ENCODE measurements at places on chromosomes 16 and 17. TPM values are rescaled to one million over a fixed set of nuclear protein-coding genes. Genes with fewer than 3 reads are reported as not detected.

DNA sequence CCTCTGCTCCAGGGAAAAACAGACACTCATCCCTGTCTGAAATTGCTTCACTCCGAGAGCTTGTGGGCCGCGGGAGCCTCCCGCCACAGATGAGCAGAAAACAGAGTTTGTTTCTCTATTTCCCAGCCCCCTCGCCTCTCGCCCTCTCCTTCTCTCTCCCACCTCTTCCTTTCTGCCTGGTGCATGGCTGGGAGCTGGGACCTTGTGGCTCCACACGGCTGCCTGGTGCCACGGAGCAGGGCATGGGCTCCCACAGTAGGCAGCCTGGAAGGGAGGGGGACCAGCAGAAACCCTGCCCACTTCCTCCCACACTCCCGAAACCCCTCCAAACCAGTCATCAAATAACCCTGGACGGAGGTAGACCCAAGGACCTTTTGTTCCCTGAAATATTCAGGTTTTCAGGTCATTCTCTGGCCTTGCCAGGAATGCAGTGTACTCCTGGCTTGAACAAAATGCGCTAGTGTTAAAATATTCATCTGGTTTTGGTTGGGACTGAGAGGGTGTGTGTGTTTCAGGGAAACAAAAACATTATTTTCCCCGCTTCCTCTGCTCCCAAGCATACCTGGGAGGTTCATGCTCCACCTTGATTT is 204.9 kb downstream of the C16orf78 start:
- no peaks in the 10 kb centered on the region for H3K4me1 ChIP-seq
- no peaks in the 10 kb centered on the region for H3K36me3 ChIP-seq
- H3K27ac ChIP-seq, result no peak overlapping the region
- no peak for DNase-seq

- H3K4me1 ChIP-seq, result peaks cover 43% of the 10 kb centered on the region
- peak overlapping the region; percentile 97 for H3K27ac ChIP-seq
- H3K4me3 ChIP-seq, result peak overlapping the region; percentile 89
- no peaks in the 10 kb centered on the region for H3K27me3 ChIP-seq
These were observed 750 bp downstream of the ZFHX3 start for GRCh38 chr16:73047221-73047535.

DNA sequence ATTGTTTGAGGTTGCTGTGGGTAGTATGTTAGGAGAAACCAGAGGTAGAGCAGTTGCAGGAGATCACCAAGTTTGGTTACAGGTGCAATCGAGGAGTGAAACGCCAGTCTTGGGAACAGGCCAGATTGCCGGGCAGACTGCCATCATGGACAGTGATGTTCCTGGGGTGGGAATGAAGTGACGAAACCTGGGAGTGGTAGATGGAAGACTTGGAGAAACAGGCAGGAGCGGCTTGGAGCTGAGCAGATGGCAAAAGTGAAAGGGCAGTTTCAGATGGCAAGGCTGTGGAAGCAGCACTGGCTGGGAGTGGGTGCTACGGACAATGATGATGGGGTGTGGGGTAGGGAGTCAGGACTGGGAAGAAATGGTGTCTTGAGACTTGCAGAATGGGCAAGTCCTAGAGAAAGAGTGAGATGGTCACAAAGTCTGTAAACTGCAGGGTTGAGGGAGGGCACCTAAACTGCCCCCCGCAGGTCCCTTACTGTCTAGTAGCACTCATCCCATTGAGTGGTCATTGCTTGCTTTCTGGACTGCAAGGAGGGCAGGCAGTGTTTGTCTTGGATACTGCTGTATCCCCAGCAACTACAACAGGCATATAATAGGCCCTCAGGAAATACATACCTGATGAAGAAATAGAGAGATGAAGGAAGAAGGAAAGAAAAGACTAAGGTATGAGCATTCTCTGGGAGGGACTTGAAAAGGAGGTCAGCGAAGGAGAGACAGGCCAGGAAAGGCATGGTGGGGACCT is 29.5 kb upstream of the ULK2 start:
- H3K27me3 ChIP-seq, result no peaks in the 10 kb centered on the region
- no peak overlapping the region for H3K4me3 ChIP-seq
- H3K36me3 ChIP-seq, result peaks cover 3% of the 10 kb centered on the region
- no peak overlapping the region for H3K27ac ChIP-seq

DNA sequence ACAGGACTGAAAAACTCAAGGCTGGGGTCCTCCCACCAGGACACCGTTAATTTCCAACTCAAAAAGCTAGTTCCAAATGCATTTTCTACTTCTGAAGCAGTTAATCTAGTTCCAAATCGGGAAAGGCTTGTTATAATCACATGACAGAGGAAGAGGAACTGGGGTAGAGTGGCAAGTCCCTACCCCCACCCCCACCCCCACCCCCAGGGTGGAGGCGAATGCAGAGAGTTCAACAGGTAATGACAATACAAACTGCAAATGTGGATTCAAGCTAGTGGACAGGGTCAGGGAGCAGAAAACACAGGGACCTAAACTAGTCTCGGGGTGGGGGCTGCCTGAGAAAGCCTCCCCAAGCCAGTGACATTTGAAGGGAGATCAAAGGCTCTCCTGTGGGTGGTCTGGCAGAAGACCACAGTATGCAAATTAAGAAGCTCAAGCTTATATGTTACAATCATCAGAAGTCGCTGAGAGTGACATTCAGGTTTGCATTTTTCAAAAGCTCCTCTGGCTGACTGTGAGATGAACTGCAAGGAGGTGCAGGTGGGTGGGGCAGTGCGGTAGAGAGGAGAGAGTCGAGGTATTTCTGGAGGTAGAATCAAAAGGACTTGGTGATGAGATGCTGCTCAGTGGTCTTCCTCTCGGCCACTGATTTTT is 56.4 kb upstream of the SLC25A19 start:
- no peak overlapping the region for H3K4me3 ChIP-seq
- H3K27ac ChIP-seq, result no peak overlapping the region
- H3K27me3 ChIP-seq, result no peaks in the 10 kb centered on the region
- peaks cover 53% of the 10 kb centered on the region for H3K4me1 ChIP-seq

DNA sequence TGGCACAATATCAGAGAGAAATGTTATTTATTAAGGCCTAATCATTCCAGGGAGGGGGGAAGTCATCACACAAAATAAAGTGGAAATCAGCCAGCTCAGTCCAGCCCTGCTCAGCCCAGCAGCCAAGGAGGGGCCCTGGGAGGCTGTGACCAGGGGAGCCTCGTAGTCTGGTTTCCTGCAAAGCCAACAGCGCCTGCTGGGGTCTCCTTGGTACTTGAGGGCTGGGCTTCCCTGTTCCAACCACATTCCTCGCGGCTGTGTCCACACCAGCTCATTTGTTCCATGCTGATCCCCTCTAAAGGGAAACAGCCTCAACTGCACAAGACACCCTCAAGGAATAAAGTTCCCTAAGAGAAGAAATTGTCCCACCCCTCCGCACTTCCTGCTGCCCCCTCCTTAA is 154.0 kb downstream of the TMEM132E start:
- H3K27me3 ChIP-seq, result no peaks in the 10 kb centered on the region
- no peak for DNase-seq
- H3K36me3 ChIP-seq, result no peaks in the 10 kb centered on the region
- no peak overlapping the region for H3K27ac ChIP-seq

DNA sequence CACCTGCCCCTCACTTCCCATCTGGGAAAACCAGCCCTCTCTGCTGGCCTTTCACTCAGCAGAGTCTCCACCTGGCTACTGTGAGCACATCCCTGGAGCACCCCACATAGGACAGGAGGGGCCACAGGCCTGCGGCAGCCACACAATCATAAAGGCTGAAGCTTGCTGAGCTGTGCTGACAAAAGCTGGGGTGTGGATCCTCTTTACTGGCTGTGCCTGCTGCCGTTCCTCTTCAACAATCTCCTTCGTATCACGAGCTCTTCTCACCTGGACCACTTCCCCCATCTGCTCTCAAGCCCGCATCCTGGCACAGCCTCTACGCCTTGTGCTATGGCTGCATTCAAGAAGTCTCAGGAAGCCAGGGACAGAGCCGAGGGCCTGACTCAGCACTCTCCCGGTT is 86.1 kb downstream of the ZNF778 start:
- H3K27me3 ChIP-seq, result no peaks in the 10 kb centered on the region

GRCh38 chr16:67934306-67935100 is 2.1 kb downstream of the PSMB10 start:
- H3K36me3 ChIP-seq, result peaks cover 19% of the 10 kb centered on the region
- H3K27me3 ChIP-seq, result no peaks in the 10 kb centered on the region
- no peak for DNase-seq
- no peak overlapping the region for H3K27ac ChIP-seq
- H3K4me3 ChIP-seq, result no peak overlapping the region

DNA sequence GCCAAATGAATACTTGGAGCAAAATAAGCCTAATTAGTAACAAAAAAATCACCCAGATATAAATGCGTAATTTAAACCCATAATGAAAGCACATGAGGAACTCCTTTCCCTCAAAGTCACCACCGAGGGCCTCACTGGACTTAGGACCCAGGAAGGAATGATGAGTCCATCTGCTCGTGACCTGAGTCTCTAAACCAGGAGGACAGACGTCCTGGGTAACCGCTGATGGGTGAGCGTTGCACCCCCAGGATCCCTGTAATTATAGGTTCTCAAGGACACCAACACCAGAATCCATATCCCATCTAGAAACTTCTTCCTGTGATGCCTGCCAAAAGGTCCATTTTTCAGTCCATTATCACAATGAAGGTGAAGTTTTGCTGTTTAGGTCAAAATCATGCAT is 121.4 kb downstream of the ZNF778 start:
- no peak overlapping the region for H3K27ac ChIP-seq
- no peak for DNase-seq
- no peaks in the 10 kb centered on the region for H3K36me3 ChIP-seq
- peaks cover 6% of the 10 kb centered on the region for H3K4me1 ChIP-seq
- no peak overlapping the region for H3K4me3 ChIP-seq

DNA sequence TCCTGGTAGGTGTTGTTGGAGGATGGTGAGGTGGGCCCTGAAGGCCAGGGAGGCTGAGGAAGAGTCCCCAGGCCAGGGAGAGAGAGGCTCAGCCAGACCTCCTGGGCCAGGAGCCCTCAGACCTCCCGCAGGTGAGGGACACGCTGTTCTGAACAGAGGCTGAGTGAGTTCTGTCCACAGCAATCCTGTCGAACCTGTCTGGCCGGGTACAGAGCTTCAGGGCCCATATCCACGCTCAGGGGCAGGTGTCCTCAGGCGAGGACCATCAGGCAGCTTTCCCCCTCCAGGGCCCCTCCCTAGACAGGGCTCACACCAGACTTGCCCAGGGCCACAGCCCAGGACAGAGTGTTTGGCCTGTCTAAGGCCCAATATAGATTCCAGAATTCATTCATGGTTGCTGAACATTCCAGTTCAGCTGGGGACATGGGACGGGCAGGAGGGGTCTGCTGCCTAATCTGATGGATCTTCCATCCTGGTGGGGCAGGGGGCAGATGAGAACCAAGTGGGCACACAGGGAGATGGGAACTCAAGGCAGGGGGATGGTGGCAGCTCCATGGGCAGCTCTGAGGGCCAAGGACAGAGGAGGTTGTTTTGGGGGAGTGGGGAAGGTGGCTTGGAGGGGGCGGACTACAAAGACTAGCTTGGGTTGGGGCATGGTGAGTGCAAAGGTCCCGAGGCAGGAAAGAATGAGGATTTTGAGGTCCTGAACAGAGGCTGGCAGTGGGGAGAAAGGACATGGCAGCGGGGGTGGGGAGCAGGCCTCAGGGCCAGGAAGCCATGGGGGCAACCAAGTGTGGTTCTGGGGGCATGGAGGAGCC is 23.4 kb upstream of the MPRIP start:
- H3K4me3 ChIP-seq, result no peak overlapping the region
- H3K27ac ChIP-seq, result no peak overlapping the region
- no peak for DNase-seq
- no peaks in the 10 kb centered on the region for H3K36me3 ChIP-seq
- H3K27me3 ChIP-seq, result no peaks in the 10 kb centered on the region

DNA sequence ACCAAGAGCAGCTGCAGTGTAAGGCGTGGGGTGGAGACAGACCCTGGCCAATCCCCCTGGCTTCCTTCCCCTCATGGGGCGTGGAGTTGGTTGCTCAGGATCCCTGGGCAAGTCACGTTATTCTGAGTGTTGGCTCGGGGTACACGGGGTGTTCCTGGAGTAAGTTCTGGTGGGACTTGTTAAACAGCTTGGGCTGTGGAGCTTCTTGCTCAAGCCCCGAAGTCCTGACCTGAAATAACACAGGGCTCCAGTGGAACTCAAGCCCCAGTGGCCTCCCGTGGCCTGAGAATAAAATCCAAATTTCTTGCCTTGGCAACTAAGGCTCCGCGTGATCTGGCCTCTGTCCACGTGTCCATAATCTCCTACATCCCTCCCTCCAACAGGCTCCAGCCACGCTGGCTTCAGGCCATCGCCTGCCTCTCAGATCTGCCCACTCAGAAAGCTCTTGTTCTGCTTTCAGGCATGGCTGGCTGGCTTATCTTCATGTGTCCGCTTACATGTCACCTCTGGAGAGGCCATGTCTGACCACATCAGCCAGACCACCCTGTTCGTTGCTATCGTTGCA is 49.3 kb upstream of the BCO1 start:
- no peaks in the 10 kb centered on the region for H3K4me1 ChIP-seq
- H3K27me3 ChIP-seq, result no peaks in the 10 kb centered on the region
- DNase-seq, result peak; percentile 53
- H3K36me3 ChIP-seq, result no peaks in the 10 kb centered on the region
- no peak overlapping the region for H3K4me3 ChIP-seq

DNA sequence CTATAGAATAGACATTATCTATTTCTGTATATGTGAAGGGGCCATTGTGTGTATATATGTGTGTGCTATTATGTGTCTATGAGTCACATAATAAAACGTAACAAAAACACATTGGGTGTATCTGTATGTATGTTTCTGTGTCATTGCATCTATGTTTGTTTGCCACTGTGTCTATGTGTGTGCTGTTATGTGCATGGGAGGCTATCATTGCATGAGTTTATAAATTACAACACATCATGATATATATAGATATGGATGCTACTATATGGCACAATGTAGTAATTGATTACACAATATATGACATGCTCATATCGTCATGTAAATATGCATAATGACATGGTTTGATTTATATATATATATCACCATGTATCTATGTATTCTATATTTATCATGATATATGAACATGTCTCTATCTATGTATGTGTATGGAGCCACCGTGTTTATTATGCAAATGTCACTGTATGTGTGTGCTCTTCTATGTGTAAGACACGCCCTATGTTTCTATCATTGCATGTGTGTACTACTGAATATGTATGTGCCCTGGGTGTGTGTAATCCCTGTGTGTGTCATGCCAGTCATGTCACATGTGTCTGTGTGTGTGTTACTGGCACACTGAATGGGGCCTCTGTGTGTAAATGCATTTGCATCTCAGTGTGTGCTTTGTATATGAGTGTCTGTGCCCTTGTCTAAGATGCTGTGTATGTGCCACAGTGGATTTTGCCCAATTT is 1.4 kb upstream of the TSPOAP1 start:
- no peak overlapping the region for H3K27ac ChIP-seq
- H3K36me3 ChIP-seq, result no peaks in the 10 kb centered on the region
- H3K4me1 ChIP-seq, result peaks cover 11% of the 10 kb centered on the region
- no peaks in the 10 kb centered on the region for H3K27me3 ChIP-seq
- DNase-seq, result no peak

AIPL1 gene
- total RNA-seq, result not detected

IRF8 gene
- total RNA-seq, result 11.4 TPM

CTNS gene
- 74.8 TPM for total RNA-seq

PNMT gene
- 1.2 TPM for total RNA-seq

TSR3 gene
- 55.9 TPM for total RNA-seq

MYADML2 gene
- not detected for total RNA-seq

HBA2 gene
- total RNA-seq, result 1,723 TPM
